ENCODE measurements at places on chromosomes 2 and 18.

DNA sequence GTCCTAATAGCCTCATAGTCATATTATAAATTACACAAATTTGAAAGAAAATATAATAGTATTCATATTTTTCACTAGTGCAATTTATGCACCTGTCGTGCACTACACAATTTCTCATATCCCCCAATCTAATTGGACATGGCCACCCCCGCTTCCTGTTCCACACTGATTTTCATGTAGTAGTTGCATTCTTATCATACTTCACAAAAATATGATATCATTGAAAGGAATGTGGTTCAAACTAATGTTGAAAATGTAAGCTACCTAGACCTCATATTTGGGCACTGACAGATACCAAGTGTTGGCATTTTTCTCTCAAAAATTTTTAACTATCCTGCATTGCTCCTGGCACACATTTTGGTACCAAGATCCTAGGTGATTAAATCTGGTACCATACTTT, 985.5 kb upstream of the POU3F3 start:
- no peak for DNase-seq

DNA sequence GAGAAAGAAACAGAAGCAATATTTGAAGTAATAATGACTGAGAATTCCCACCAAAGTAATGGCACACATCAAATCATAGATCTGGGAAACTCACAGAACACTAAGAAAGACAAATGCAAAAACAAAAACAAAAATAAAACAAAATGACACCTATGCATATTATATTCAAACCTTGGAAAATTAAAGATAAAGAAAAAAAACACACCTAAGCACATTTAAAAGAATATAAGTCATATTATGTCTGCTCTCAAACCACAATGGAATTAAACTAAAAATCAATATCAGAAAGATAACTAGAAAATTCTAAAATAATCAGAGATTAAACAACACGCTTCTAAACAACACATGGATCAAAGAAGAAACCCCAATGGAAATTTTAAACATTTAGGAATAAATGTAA, 59.7 kb upstream of the GALNT5 start:
- no peak for DNase-seq

GRCh38 chr18:27121108-27121507, 64.0 kb downstream of the CHST9 start:
- DNase-seq = no peak

DNA sequence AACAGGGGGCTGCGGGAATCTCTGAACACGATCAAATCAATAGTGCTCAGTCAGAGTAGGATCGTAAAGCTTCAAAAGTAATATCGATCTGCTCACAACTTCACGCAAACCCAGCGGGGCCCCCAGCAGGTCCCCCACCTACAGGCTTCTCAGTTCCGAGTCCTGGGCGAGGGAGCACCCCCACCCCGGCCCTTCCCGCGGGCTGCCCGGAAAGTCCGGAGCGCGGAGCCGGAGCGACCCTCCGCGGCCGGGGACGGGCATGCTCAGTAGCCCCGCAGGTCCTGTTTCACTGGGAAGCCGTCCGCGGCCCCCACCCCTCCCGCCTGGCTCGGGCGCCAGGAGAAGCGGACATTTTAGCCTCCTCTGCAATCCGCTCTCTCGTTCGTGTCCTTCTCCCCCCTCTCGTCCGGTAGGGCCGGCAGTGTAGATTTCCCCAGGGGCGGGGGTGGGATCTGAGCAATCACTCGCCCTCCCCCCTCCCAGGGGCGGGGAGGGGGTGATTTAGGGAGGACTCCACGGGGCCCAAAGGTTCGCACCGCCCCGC, 3.3 kb upstream of the SPRED2 start:
- DNase-seq = peak; percentile 93

DNA sequence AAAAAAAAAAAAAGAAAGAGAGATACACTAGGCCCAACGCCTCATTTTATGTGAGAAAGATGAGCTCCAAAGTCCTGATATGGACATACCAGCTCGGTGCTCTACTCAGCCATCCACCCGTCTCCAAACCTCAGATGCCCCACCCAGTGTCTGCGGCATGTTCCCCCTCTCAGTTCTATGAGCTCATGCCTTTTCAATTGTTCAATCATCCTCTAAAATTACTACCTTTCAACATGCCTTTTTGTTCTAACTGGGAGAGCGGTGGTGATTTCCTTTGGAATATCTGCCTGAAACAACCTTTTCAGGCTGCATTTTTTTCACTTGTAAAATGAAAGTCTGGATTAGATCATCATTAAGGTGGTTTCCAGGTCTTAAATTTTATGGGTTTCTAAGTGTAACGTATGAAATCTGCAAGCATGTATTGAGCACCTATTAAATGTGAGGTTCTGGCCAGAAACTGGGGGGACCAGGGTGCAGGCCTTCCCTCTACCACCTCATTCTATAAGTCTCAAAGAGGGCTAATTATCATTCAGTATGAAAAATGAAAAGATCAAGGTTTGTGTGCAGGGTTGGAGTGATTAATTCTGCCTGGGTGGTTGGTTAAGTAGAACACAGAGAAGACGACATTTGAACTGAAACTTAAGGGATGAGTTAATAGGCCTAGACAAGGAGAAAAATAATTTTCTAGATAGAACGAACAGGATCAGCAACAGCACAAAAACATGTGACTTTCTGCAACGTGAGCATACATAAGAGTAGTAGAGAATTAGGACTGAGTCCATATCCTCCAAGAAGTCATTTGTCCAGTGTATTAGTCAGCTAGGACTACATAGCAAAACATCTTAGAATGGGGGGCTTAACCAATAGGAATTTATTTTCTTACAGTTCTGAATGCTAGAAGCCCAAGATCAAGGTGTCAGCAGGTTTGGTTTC, 87.4 kb upstream of the GLS start:
- DNase-seq = no peak

DNA sequence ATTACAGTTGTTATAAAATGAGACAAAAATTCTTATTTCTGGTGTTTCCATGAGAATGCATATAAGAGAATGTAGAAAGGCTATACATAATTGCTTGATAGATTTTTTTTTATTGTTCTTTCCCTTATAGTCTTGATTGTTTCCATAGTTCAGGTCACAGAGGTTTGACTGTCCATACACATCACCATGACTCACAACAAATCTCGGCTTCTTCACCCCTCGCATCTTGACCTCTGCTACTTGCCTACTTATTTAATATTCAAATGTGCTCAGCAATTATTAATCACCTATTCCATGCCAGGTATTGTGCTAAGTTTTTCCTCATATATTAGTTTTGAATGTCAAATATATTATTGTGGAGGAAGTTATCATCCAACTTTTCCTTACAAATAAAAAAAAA, 789.6 kb downstream of the RNF144A start:
- no peak for DNase-seq

DNA sequence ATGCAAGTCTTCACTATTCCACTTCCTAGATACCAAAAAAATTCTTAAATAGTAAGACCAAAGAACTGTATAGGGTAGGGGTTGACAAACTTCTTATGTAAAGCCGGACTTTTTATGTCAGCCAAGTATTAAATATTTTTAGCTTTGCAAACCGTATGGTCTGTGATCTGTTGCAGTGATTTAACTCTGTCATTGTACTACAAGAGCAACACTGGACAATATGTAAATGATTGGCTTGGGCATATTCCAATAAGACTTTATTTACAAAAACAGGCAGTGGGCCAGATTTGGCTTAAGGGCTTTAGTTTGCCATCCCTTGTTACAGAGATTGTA, 48.0 kb downstream of the MGAT5 start:
- no peak for DNase-seq

- no peak for DNase-seq
Measured at GRCh38 chr2:232076736-232077135, 115.2 kb downstream of the DIS3L2 start.

GRCh38 chr2:9377461-9378097, 45.7 kb downstream of the ITGB1BP1 start:
- peak; percentile 26 for DNase-seq

Measured in sciatic nerve (tissue), 2 donors.